Activated T-cell treated with anti-CD3 and anti-CD28 coated beads, Interleukin-2, amount 50 U/mL, for 48 hours (primary cell): ENCODE measurements at places on chromosomes 16 and 17.
A peak's percentile ranks its signal among the peaks of the same experiment; 100 is the strongest.

DNA sequence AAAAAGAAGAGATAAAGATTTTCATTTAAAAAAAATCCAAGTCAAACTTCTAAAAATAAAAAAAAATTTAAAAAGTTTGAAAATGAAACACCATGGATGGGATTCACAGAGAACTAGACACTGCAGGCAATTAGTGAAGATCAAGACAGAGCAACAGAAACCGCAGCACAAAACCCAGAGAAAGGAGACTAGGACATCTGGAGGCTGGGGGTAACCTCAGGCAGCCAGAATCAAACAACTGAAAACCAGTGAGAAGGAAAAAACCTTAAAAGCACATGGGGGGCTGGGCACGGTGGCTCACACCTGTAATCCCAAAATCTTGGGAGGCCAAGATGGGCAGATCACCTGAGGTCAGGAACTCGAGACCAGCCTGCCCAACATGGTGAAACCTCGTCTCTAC lies 30.6 kb downstream of the LITAFD start:
- no peak for DNase-seq

- DNase-seq = no peak
Observed at GRCh38 chr17:42225646-42226045, 31.4 kb upstream of the GHDC start.

- DNase-seq = no peak
Observed at GRCh38 chr17:63042256-63042812, 76.3 kb downstream of the TANC2 start.

- no peak for DNase-seq
Observed at GRCh38 chr16:80015566-80015965, 415.0 kb upstream of the MAF start.

GRCh38 chr17:59341922-59342321 lies 10.5 kb downstream of the YPEL2 start:
- no peak for DNase-seq

GRCh38 chr17:31758646-31759045 lies 100.4 kb downstream of the COPRS start:
- DNase-seq = no peak

DNA sequence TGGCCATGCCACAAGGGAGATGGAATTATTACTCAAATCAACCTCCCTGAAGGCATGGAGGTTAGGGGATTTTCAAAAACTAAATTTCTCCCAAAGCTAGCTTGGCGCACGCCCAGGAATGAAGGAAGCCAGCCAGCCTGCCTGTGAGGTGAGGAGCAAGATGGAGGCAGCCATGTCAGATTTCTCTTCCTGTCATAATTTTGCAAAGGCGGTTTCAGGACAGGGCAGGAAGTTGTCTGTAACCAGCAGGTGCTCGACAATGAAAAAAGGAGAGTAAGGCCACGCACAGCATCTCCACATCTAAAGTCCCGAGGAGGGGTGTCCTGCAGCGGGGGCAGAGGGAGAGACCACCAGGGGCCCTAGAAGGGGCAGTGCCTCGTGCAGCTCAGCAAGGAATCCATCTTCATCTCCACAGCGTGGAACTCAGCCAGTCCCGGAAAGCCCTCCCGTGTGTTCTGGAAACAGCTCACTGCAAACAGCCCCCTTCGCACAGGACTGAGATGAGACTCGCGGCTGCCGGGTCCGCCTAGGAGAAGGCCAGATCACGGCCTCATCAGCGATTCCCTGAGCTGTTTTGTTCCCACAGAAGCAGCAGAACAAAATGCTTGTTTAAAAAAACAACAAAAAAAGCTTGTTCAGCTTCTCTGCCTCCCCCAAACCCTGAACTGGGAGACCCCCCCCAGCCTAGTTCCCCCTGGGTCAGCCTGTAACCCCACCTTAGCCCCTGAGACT lies 47.8 kb downstream of the SLC7A5 start:
- no peak for DNase-seq

DNA sequence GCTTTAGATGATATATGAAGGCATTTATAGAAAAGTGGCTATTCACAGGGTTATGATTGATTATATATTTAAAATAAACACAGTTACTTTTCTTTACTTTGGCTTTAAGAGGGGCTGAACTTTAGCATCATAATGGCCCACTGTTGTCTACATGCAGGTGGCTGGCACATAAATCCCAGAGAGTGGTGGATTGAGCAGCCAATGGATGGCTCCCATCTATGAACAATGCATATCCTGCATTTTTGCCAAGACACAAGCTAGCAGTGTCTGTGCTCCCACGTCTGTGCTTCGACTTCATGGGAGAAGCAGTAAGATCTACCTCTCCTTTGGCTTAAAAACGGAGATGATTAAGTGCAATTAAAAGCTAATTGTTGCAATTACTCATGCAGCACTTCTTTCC lies 373.2 kb upstream of the CDH11 start:
- DNase-seq = no peak

- DNase-seq = no peak
Observed at GRCh38 chr16:81542609-81543570, 98.3 kb downstream of the CMIP start.

- no peak for DNase-seq
Observed at GRCh38 chr17:19270704-19271611, 33.8 kb downstream of the EPN2 start.

DNA sequence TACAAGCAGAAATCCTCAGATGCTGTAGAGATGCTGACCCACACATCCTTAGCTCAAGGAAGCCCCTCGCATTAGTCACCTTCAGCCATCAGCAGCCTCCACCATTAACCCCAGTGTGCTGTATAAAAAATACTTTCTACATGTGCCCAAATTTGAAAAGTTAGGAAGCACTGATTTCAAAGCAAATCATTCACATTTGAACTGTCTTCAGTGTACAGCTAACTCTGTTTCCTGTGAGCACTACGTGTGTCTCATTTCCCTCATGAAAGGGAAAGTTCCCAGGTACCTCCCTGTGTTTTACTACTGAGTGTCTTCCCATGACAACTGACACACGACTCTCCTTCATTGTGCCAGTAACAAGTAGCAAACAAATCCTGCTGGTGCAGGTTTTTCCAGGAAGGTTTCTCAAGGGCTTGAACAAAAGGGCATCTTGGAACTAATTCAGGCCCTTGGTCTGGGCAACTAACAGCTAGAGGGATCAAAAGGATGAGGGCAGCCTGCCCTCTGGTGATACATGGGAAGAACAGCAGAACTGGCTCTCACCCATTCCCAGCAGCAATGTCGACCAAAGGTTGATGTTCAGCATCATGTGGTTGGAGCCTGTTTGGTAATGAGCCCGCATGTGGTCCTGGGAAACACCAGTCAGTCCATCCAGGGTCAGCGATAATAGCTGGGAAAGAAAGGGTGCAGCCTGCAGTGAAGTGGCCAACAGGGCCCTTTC lies 4.0 kb downstream of the SLC35B1 start:
- no peak for DNase-seq

DNA sequence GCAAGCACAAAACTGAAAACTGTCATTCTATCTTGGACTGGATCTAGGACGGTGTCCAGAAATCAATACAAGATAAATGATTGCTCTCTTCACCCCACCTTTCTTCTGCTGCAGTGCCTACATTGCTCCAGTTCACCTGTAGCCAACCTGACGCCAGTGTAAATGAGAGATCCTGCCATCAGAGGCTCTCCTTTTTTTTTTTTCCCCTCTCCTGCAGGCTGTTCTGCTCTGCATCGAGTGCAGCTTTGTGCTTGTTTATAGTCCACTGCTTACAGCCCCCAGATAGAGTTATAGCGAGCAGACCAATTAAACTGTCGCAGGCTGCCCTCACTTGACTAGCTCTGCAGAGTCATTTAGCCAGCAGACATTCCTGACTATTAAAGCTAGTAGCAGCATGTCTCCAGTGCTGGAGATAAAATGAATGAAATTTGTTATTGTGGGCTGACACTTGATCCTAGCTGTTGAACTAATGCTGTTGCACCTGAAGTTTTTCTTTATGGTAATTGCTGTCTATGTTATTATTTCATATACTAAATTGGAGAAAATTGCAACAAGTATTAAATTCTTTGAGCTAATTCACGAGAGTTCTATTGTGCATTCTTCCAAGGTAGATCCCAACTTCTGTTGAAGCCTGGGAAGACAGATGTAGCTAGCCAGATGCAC lies 257.1 kb downstream of the FTO start:
- no peak for DNase-seq

GRCh38 chr17:46745376-46745775 lies 73.1 kb downstream of the WNT3 start:
- DNase-seq = no peak

DNA sequence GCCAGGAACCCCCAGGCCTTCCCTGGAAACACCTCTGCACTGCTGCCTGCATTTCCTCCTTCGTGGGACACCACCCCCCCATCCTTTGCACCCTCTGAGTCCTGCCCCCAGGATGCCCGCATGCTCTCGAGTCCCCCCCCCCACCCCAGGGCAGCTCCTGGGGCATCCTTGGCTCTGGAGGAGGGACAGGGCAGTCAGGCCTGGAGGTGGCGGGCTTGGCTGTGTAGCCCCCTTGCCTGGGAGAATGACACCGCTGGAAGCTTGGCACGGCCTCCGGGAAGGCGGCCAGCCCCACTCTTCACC lies 98.9 kb upstream of the GSE1 start:
- no peak for DNase-seq

DNA sequence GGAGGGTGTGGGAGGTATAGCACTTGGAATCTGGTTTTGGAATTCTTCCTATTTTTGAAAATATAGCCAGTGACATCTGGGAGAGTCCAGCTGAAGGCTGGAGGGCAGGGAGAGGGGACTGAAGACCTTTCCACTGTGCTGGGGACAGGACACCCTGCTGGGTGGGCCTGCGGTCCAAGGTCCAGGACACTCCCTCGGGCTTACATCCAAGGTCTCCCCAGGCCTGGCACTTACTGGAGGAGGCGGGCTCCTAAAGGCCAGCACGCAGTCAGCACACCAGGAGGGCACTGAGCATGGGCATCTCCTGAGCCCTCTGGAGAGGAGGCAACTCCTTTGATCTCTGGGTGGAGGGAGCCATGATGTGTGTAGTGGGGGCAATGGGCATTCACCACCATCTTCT lies 35.5 kb upstream of the ETV4 start:
- DNase-seq = no peak

- DNase-seq = no peak
Observed at GRCh38 chr16:22977294-22977697, 163.3 kb downstream of the HS3ST2 start.

DNA sequence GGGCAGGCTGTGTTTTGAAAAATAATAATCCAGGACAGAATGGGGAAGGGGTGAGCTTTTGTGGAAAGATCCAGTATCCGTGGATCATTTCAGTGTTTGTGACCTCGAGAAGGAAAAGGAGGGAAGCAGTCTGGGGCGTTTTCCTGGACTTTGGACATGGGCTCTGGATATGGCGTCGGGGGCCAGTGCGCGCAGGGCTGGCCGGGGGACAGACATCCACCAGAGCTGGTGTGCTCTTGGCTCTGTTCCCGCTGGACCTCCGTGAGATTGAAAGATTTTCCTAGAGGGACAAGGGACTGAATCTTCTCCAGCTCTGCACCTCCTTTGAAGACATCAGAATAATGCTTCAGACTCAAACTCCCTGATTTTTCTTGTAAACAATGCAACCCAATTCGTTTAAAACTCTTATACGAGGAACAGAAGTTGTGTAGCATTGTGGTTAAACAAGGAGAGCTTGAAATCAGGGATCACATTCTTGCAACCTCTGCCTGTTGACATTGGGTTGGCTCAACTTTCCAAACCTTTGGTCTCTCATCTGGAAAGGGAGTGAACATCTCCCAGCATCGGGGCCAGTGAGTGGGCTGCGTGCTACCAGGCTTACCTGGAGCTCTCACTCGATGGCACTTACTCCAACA lies 75.9 kb downstream of the C16orf95 start:
- DNase-seq = no peak

DNA sequence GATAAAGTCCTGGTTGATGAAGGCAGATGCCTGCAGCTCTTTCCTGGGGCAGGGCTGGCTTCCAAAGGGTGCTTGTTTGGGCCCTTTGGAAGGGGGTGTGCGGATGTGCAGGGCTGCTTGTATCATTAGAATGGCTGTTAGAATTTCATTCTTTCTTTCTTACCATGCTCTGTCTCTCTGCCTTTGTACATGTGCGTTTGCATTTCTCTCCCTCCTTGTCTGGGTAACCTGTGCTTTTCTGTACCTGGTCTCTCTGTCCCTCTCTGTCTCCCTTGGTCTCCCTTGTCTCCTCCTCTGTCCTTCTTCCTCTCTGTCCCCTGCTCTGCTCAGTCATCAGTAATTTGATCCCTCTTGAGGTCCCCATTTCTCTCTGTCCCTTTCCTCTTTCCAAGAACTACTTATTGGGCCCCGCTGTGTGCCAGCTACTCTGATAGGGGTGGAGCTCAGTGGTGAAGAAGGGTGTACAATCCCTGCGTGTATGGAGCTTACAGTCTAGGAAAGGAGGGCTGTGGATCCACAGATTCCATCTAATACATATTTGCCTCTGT lies 69.3 kb downstream of the PLCG2 start:
- DNase-seq = no peak

GRCh38 chr17:29116804-29117753 lies 63.1 kb downstream of the MYO18A start:
- peak; percentile 85 for DNase-seq

- no peak for DNase-seq
Observed at GRCh38 chr16:64225036-64225435, 896.8 kb downstream of the CDH11 start.

- DNase-seq = no peak
Observed at GRCh38 chr16:1941162-1942046, 1.6 kb downstream of the MSRB1 start.

DNA sequence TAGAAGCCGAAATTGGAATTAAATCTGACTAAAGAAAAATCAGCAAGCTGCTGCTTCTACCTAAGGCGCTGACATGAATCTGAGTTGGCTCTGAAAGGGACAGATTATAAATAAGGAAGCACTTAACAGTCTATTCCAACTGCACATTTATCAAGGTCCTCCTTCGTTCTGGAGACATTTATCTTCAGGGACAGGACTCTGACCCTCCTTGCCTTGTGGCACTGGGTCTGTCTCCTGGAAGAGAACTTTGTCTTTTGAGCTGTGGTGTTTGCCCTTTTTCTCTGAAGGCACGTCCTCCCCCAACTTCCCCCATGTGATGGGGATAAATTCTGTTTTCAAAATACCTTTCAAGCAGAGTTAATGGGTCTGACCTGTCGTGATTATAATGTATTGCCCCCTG lies 47.0 kb upstream of the MARCHF10 start:
- no peak for DNase-seq

- DNase-seq = no peak
Observed at GRCh38 chr16:79651363-79651762, 50.8 kb upstream of the MAF start.

DNA sequence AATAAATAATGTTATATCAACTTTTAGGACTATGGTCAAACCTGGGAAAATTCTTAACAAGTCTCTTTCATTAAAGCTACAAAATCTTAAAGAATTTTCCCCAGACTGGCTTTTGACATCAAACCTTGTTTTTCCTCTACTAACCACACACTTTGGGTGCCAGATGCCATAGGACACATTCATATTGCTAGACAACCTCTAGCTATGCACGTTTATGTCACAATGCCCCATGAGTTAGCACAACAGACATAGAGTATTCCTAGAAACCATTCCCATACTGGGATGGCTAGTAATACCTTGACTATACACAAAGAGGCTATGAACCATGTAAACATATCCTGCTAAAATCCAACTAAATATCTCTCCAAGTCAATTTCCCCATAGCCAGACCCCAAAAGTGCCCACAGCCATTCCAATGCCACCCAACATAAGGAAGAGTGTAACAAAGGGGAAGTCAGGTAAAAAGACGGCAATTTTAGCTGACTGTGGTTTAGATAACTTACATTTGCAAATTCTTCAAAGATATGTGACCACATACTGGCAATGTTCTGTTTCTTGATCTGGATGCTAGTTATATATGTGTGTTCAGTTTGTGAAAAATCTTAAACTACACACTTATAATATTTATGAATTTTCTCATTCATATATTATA lies 23.4 kb downstream of the SMURF2 start:
- DNase-seq = no peak

- DNase-seq = no peak
Observed at GRCh38 chr17:77496831-77497577, 356.2 kb downstream of the SEC14L1 start.
